ENCODE measurements at places on chromosomes 5 and 9. TPM values are rescaled to one million over a fixed set of nuclear protein-coding genes. Genes with fewer than 3 reads are reported as not detected.
A peak's percentile ranks its signal among the peaks of the same experiment; 100 is the strongest.

GRCh38 chr9:134319306-134320125, 6.7 kb upstream of the RXRA start:
- DNase-seq, result peak; percentile 58

PCDHB15 gene
- 5.6 TPM for total RNA-seq

- no peak for DNase-seq
Observed at GRCh38 chr5:149765932-149766331, 35.8 kb downstream of the PPARGC1B start.

DNA sequence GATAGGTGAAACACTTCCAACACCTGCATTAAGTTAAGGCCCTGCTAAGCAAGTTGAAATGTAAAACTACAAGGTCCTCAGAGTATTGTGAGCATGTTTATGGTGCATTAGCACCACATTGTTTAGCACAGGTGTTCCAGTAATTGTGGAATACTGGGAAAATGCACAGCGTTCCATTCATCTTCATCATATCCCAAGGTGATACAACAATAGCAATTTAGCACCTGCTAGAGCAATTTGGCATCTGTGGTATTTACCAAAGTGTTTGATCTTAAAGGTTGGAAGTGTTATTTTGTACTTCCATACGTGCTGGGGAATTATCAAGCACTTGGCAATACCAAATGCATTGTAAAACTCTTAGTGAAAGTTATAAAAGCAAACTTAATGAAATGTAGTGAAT, 266.8 kb downstream of the CYLC2 start:
- no peak for DNase-seq

DNA sequence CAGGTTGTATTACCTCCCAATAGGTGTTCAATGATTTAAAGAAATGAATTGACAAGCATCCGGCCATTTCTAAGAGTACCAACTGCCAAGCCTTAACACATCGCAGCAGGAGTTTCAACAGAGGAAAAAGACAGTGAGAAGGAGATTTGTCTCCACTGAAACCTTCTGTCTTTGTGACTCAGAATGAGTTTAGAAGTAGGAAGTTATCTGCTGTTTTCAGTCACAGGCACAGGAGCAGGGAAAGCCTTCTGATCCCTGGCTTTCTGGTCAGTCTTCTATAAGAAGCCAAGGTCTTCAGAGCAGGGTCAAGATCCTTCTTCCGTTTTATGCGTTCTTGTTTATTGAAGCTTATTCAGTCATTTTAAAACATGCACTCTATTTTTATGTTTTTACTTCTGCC, 390.7 kb upstream of the PCSK5 start:
- no peak for DNase-seq

- no peak for DNase-seq
Observed at GRCh38 chr5:149677731-149678130, 52.4 kb upstream of the PPARGC1B start.

DNA sequence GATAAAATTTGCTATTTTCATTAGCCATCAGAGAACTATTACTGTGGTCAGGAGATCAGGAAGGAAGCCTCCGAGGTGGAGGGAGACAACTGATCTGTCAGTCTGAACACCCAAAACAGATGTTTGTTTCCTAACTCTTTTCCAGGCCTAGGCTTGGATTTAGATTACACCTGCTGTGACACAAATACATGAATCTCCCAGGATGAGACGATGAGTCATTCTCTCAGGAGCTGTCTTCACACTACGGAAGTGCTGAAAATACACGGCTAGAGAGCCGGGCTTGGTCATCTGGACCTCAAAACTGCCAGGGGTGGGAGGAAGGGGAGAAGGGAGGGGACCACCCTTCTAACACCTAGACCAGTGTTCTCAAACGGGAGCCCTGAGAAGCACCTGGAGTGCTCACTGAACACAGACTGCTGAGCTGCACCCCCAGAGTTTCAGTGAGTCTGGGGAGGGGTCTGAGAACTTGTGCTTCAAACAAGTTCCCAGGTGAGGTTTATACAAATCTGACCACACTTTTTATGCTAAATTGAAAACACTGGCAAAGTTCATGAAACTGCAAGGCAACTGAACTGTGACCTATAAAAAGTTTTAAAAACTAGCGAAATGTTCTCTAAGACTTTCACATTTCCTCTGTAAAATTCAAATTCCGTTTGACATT, 80.3 kb upstream of the EQTN start:
- DNase-seq, result no peak

GRCh38 chr5:37882636-37883035, 42.8 kb upstream of the GDNF start:
- DNase-seq, result no peak

- no peak for DNase-seq
Observed at GRCh38 chr5:173655196-173655797, 38.8 kb upstream of the BOD1 start.

DNA sequence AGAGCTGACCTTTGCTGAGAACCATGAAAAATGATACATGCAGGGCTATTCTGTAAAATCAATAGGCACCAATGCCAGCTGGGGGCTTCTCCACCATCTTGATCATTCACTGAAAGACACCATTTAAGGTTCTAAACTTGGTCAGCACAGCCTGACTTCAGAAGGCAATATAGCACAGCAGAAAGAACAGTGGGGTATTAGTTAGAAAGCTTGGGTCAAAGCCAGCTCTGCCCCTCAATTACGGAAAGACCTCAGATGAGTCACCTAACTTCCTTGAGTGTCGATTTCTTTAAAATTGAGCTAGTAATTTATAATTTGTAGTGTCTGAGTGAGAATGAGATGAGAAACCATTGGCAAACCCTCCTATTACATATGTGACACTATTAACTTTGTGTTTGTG, 3.4 kb downstream of the TNC start:
- no peak for DNase-seq

All from neural crest cell (in vitro differentiated cells).